Activated CD4-positive, alpha-beta T cell treated with anti-CD3 and anti-CD28 coated beads for 36 hours (primary cell): ENCODE measurements at places on chromosomes 2 and 18. TPM values are rescaled to one million over a fixed set of nuclear protein-coding genes. Genes with fewer than 3 reads are reported as not detected.
A peak's percentile ranks its signal among the peaks of the same experiment; 100 is the strongest.

DNA sequence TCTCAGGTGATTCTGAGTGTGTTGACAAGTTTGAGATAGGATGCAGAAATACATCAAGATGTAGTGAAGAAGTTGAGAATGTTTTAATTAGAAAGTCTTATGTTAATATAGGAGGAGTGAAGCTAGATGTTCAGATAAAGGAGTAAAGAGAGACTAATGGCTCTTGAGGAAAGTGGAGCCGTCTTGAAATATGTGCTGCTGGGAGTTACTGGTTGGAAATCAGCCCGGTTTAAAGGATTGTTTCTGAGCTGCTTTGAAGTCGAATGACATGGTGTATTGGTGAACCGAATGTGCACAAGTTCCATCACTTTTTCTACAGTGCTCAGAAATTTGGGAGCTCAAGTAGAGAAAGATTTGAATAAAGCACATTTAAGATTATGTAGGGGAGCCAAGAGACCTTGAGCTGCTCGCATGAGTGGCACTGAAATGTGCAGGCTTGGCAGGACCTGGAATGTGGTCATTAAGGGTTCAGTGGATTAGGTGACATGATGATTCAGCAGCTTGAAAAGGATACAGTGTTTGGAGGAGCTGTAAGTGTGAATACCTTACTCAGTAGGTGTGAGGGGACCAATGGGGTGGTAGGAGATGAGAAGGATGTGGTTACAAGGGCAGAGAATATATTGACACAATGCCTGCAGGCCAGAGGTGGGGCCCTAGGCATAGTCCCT is 68.6 kb downstream of the CAB39 start:
- peak overlapping the region; percentile 86 for H3K27ac ChIP-seq
- peaks cover 80% of the 10 kb centered on the region for H3K36me3 ChIP-seq
- H3K27me3 ChIP-seq: no peaks in the 10 kb centered on the region

- H3K27me3 ChIP-seq: peaks cover 4% of the 10 kb centered on the region
- no peak for DNase-seq
- H3K36me3 ChIP-seq: no peaks in the 10 kb centered on the region
- H3K4me1 ChIP-seq: peaks cover 6% of the 10 kb centered on the region
Measured at GRCh38 chr2:121944072-121944831, 188.8 kb downstream of the TSN start.

DNA sequence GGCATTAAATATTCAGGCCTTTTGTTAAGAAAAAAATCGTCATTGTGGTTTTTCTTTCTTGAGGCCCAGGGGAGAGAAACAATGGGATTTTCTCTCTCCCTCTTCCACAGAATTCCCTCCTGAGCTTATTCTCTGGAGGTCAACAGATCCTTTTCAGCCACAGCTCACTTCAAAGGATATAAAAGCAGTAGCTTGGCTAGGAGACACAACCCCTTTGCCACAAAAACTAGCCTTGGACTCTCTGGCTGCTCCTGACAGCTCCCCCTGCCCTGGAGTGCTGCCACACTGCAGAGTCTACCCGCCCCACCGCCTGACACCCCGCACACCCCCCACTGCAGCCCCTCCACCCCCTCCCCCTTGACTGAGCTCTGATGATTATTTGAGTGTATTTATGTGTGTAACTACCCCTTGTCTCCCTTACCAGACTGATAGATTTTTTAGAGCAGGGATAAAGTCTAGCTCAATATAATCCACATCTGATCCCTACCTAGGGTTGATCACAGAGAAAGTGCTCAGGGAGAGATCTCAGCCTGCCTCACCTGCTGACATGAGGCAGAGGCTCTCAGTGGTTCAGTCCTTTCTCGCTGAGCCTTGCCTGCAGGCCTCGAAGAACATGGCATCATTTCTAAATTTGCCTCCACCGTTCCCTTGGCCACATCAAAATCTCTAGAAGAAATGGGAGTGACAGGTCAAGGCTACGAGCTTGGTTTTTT is 132.2 kb upstream of the SP5 start:
- DNase-seq: no peak
- no peak overlapping the region for H3K4me3 ChIP-seq
- H3K27ac ChIP-seq: no peak overlapping the region
- no peaks in the 10 kb centered on the region for H3K36me3 ChIP-seq
- H3K4me1 ChIP-seq: no peaks in the 10 kb centered on the region
- peaks cover 2% of the 10 kb centered on the region for H3K27me3 ChIP-seq

DNA sequence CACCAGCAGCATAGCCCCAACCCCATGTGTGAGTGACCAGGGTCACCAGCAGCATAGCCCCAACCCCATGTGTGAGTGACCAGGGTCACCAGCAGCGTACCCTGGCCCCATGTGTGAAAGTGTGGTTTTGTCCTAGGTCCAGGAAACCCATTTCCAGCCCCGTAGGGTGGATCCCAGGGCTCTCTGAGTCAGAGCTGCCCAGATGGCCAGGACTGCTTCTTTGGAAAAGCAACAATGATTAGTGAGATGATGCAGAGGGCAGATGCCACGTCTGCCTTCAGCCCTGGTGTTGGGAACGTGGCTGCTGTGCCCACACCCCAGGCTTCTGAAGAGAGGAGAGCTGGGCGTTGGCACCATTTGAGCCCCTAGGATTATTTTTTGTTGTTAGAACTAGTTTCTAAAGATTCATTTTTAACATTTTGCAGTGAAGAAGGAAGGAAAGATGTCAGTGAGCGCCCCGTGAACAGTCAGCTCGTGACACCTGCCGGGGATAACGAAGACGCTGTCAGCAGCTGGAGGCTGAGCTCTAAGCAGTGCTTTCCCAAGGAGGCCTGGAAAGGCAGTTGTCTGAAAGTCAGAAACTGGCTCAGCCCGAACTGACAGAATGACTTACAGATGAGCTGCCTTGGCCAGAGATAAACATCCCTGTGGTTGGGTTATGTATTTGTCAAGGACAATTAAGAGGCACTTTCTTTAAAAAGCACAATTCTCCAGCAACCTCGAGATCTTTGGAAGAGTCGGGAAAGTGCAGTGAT is 32.1 kb upstream of the KCNG2 start:
- no peak for DNase-seq
- H3K4me1 ChIP-seq: no peaks in the 10 kb centered on the region
- H3K36me3 ChIP-seq: peaks cover 2% of the 10 kb centered on the region
- H3K27me3 ChIP-seq: peaks cover 17% of the 10 kb centered on the region
- no peak overlapping the region for H3K4me3 ChIP-seq

- H3K4me1 ChIP-seq: peaks cover 6% of the 10 kb centered on the region
- H3K27ac ChIP-seq: no peak overlapping the region
- H3K36me3 ChIP-seq: no peaks in the 10 kb centered on the region
- peaks cover 65% of the 10 kb centered on the region for H3K27me3 ChIP-seq
Measured at GRCh38 chr2:120738786-120739437, 3.2 kb downstream of the GLI2 start.

GRCh38 chr18:29838556-29838955 is 1204.0 kb downstream of the DSC3 start:
- no peak for DNase-seq
- no peak overlapping the region for H3K4me3 ChIP-seq
- no peaks in the 10 kb centered on the region for H3K4me1 ChIP-seq
- H3K27me3 ChIP-seq: no peaks in the 10 kb centered on the region
- no peak overlapping the region for H3K27ac ChIP-seq

- H3K36me3 ChIP-seq: peaks cover 25% of the 10 kb centered on the region
- peaks cover 64% of the 10 kb centered on the region for H3K4me1 ChIP-seq
- H3K27me3 ChIP-seq: no peaks in the 10 kb centered on the region
- no peak for DNase-seq
- peak overlapping the region; percentile 93 for H3K4me3 ChIP-seq
- H3K27ac ChIP-seq: peak overlapping the region; percentile 23
Measured at GRCh38 chr2:159905926-159906714, 108.1 kb upstream of the CD302 start.

DNA sequence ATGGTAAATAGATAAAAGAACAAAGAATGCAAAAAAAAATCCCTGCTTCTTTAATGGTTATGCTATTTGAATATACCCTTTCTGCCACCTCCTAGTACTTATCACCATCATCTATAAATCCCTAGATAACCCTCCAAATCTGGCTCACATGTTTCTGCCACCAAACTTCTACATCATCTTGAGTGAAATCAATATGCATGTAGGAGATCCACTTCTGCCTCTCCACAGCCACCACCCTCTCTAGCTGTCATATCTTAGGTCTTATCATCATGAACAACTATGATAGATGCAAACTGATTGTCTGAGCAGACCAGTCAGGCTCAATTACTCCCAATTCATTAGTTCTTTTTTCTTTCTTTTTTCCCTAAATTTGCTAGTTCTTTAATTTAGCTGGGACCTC is 55.3 kb downstream of the STRN start:
- no peak overlapping the region for H3K4me3 ChIP-seq
- H3K36me3 ChIP-seq: peaks cover 2% of the 10 kb centered on the region
- no peaks in the 10 kb centered on the region for H3K4me1 ChIP-seq
- H3K27me3 ChIP-seq: no peaks in the 10 kb centered on the region

- no peak overlapping the region for H3K4me3 ChIP-seq
- DNase-seq: no peak
- no peak overlapping the region for H3K27ac ChIP-seq
Measured at GRCh38 chr18:57516056-57516455, 70.4 kb downstream of the FECH start.

GRCh38 chr2:4973973-4974372 is 718.2 kb upstream of the SOX11 start:
- no peak for DNase-seq
- no peak overlapping the region for H3K27ac ChIP-seq
- H3K27me3 ChIP-seq: no peaks in the 10 kb centered on the region
- H3K4me3 ChIP-seq: no peak overlapping the region

DNA sequence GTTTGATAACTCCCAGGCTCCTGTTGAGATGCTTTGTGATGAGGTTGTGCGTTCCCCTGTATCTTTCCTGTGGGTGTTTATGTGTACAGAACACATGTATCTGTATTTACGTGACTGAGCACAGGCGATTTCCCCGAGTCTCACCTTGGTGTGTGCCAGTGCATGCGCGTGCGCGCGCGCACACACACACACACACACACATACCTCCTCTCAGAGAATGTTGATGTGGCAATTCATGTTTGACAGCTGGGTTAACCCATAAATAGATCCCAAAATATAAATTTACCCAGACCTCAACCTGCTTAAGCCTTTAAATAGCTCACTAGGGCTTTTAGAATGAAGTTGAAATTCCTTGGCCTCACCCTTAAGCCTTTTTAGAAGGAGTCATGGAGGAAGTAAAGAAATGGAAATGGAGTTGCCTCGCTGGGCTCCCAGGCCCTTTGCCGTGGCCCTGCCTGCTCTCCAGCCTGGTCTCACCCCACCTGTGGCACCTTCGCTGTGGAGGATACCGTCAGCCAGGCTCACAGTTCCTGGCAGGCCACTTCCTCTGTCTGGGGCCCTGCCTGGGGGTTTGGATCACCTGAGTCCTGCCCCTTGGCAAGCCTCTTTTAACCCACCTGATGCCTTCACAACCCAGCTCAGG is 20.3 kb downstream of the AGAP1 start:
- no peak for DNase-seq
- no peak overlapping the region for H3K27ac ChIP-seq
- H3K36me3 ChIP-seq: no peaks in the 10 kb centered on the region
- no peak overlapping the region for H3K4me3 ChIP-seq

The NHEJ1 gene
- total RNA-seq: 23.8 TPM

The DHRS9 gene
- total RNA-seq: 4.1 TPM

The PID1 gene
- total RNA-seq: not detected
